Activated CD4-positive, alpha-beta T cell treated with anti-CD3 and anti-CD28 coated beads, Interleukin-2, Interleukin-6, amounts not matched to agents 100 ng/mL and 50 ng/mL, durations not matched to agents 16 hours and 8 hours (primary cell): ENCODE measurements at places on chromosomes 3 and 15.

GRCh38 chr3:13069495-13069894 lies 3.7 kb downstream of the IQSEC1 start:
- peak; percentile 78 for DNase-seq

GRCh38 chr3:161148832-161149475 lies 43.8 kb upstream of the B3GALNT1 start:
- no peak for DNase-seq

- no peak for DNase-seq
Observed at GRCh38 chr15:41494190-41494921, 682 bp downstream of the ITPKA start.

DNA sequence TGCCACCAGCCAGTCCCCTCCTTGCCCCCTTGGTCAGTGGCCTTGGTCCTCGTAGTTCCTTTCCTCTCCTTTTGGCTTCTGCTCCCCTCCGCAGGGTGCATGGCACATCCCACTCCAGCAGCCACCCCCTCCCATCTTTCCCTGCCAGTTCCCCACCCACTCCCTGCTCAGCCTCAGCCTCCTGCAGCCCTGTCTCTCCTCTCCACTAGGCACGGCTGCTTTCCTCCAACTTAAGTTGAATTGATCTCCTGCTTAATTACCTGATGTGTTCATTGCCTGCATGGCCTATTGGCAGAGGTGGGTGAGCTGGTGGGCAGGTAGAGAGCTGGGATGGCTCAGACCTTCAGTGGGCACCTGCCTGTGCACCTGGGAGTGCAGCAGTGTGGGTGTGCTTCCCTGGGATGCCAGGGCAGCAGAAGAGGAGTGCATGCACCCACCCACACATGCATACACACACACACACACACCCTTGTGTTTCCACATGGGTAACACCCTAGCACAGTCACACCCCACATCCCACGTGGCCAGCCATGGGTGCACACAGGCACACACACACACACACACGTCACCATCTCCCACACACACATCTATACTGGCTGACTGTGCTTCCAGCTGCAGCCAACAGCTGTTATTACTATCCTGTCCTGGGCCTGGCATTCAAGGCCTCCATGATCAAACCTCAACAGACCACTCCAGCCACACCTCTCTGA lies 30.9 kb downstream of the C3orf18 start:
- no peak for DNase-seq

DNA sequence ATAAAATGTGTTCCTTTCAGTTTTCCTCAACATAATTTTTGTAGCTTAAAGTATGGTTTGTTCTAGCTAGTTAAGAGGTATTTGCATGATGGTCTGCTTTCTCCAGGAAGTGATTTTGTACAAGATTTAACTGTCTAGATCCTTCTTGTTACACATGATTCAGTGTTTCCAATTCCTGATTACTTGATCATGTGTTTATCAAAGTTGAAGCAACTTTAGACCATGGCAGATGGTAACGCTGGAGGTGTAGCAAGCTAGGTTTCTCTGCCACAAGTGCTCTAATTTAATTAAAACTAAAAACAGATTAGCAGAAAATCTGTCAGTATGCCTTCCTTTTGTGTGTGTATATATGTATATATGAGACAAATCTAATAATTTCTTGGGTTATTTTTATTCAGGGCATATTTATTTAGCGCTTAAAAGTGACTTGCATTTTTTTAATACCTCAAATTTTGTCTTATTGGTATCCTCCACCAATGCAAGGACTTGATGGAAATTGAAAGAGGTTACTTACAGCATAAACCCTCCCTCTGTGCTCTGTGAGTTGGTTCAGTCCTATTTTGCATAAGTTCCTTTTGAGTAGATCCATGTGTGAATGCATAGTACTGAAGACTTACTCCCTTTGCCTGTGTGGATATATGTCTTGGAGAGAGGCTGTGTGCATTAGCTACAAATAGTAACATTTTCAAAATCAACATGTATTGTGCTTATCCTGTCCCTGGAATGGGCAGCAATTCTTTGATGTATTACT lies 157.3 kb upstream of the CGNL1 start:
- no peak for DNase-seq

DNA sequence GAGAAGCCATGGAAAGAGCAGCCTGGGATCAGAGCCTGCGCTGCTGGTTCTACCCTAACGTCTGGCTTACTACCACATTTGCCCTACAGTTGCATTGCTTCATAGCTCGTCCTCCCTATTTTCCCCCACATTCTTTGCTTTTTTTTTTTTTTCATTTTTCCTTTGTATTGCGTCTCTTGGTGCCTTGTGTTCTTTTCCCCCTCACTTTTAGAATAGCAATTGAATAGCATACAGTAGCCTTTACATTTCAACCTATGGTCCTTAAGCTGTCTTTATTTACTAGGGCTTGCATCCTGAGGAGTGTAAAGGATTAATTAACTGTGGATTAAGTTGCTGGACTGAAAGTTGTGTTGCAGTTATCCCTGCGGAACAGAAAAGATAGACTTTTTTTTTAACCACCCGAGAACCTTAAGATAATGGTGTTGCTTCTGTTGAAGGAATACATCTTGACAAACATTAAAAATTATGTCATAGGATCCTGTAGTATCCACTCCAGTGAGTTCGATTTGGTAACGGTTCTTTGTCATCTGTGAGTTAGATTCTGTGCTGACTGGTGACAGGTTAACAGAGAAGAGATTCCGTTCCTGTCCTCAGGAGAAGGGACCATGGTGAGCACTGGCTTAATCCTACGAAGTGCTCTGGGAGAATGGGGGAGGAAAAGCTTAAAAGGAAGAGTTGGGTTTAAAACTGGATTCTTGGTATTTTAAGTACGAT lies 417.4 kb upstream of the NAALADL2 start:
- DNase-seq = no peak

GRCh38 chr3:197513953-197514785 lies 41.6 kb downstream of the BDH1 start:
- DNase-seq = no peak
